ENCODE measurements at places on chromosomes 2 and 18.

- no peak overlapping the region for H3K27ac ChIP-seq
- no peak for DNase-seq
- no peaks in the 10 kb centered on the region for H3K4me1 ChIP-seq
- no peaks in the 10 kb centered on the region for H3K36me3 ChIP-seq
- H3K4me3 ChIP-seq = no peak overlapping the region
Measured at GRCh38 chr2:194223218-194223617, 1433.8 kb upstream of the SLC39A10 start.

GRCh38 chr18:72823345-72823744 lies 44.4 kb downstream of the NETO1 start:
- no peaks in the 10 kb centered on the region for H3K4me1 ChIP-seq
- H3K27me3 ChIP-seq = no peaks in the 10 kb centered on the region
- H3K27ac ChIP-seq = no peak overlapping the region
- H3K4me3 ChIP-seq = no peak overlapping the region
- no peak for DNase-seq

DNA sequence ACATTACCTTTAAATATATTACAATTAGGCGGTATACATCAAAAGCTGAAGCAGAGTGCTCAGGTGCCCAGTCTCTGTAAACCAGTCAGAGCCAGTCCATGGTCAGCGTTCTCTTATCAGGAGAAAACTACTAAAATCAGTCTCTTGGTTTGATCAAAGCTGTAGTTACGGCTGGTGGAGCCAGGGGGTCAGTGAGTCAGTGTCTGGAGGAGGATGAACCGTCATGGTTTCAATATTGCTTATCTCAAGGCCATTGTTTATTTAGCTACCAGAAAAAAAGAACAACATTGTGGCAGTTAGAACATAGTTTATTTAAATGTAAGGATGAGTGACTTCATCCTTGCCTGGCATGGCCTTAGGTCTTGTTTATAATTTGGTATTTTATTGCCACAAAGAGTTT lies 71.3 kb upstream of the NYAP2 start:
- no peaks in the 10 kb centered on the region for H3K27me3 ChIP-seq
- H3K27ac ChIP-seq = no peak overlapping the region
- no peak for DNase-seq
- H3K36me3 ChIP-seq = no peaks in the 10 kb centered on the region

GRCh38 chr2:5826979-5827655 lies 134.9 kb downstream of the SOX11 start:
- H3K27ac ChIP-seq = no peak overlapping the region
- no peak for DNase-seq
- no peak overlapping the region for H3K4me3 ChIP-seq

- no peaks in the 10 kb centered on the region for H3K4me1 ChIP-seq
- no peak overlapping the region for H3K27ac ChIP-seq
- no peak overlapping the region for H3K4me3 ChIP-seq
Measured at GRCh38 chr18:5998907-5999306, 103.6 kb upstream of the TMEM200C start.

DNA sequence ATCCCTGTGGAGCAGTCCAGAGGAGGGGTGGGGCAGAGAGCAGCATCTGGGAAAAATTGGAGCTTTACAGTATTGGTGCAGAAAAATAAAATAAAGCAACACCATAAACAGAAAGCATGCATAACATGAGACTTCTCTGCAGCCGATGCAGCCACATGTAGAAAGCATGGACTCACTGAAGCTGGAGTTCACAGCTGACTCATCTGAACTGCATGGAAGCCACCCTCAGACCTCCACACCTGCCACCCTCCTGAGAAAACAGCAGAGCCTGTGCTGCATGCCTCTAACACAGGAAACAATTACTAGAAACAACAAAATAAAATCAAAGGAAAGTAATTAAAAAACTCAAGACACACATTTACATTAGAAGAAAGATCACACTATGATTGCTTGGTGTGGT lies 169.4 kb upstream of the ALKAL2 start:
- H3K4me1 ChIP-seq = peaks cover 64% of the 10 kb centered on the region
- H3K36me3 ChIP-seq = no peaks in the 10 kb centered on the region
- H3K27me3 ChIP-seq = no peaks in the 10 kb centered on the region
- peak overlapping the region; percentile 37 for H3K27ac ChIP-seq

DNA sequence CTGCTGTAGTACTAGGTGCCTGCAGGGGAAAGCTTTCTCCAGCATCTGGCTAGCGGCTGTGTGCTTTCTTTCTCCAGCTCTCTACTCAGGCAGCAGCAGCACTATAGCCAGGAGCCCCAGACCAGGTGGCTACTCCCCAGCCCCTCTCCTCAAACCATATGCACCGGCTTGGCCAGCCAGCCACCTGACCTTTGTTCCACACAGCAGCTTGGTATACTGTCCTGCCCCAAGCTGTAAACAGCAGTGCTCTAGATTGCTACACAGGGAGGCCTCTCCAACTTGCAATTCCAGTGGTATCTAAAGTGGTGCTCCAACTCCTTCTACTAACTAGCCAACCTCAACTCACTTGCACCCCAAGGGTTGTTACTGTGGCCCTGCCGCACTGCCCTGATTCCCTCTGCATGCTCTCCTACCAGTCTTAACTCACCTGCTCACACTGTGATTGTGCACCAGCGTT lies 19.6 kb downstream of the LDAH start:
- no peaks in the 10 kb centered on the region for H3K27me3 ChIP-seq
- peaks cover 8% of the 10 kb centered on the region for H3K36me3 ChIP-seq
- no peak for DNase-seq
- peaks cover 5% of the 10 kb centered on the region for H3K4me1 ChIP-seq
- H3K4me3 ChIP-seq = no peak overlapping the region

DNA sequence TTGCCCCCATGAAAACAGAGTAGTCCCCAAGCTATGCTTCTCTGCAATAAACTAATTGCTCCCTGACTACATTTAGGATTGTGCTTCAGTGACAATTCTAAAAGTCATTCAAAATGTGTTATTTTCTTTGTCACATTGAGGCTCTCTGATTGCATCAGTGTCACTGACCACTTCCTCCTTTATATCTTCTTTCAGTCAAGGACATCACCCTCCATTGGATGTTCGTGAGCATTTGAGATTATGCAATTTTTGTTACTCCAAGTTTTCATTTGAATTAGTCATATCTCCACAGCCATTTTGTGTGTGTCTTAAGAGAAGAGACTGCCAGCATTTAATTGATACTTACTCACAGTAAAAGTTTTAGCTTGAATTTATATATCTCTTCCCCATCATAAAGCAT lies 780.8 kb upstream of the GCFC2 start:
- DNase-seq = no peak
- H3K4me3 ChIP-seq = no peak overlapping the region
- no peaks in the 10 kb centered on the region for H3K27me3 ChIP-seq
- H3K27ac ChIP-seq = no peak overlapping the region
- H3K4me1 ChIP-seq = no peaks in the 10 kb centered on the region

DNA sequence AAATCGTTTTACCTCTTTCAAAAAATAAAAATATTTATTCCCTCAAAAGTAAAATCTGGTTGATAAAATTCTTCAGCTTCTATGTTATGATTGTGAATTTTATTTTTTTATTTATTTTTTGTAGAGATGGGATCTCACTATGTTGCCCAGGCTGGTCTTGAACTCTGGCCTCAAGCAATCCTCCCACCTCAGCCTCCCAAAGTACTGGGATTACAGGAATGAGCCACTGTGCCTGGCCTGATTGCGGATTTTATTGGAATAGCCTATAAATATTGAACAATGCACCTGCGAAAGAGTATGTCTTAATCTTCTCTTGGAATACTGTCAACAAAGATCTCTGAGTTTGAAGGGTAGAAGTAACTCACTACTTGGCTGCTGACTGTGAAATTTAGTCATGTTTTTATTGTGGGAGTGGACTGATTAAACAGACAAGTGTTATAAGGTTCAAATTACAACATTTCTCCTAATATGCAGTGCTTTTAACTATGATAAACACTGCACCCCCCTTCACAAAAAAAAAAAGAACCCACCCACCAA lies 138.0 kb downstream of the AFF3 start:
- no peak overlapping the region for H3K4me3 ChIP-seq
- H3K36me3 ChIP-seq = peaks cover 52% of the 10 kb centered on the region
- peaks cover 15% of the 10 kb centered on the region for H3K4me1 ChIP-seq

- H3K36me3 ChIP-seq = no peaks in the 10 kb centered on the region
- H3K4me3 ChIP-seq = no peak overlapping the region
- DNase-seq = no peak
- no peak overlapping the region for H3K27ac ChIP-seq
Measured at GRCh38 chr18:25066516-25066915, 285.4 kb downstream of the ZNF521 start.

- H3K4me3 ChIP-seq = no peak overlapping the region
- no peaks in the 10 kb centered on the region for H3K4me1 ChIP-seq
- DNase-seq = no peak
Measured at GRCh38 chr18:64936671-64937070, 787.8 kb upstream of the LINC00305 start.

DNA sequence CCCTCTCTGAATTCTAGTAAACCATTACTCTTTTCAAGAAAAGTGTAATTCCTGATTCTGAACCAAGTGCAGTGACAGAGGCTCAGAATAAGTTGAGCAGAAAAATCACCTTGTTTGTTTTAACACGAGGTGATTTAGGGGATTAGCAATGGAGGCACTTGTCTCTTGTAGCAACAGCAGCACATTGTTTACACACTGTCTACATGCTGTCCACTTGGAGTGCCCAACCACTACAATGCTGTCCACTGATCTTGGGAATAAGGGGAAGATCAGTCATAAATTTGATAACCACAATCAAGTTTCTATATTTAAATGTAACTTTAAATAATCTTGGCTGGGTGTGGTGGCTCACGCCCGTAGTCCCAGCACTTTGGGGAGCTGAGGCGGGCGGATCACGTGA lies 13.9 kb upstream of the RMND5A start:
- DNase-seq = no peak
- no peaks in the 10 kb centered on the region for H3K4me1 ChIP-seq
- H3K27ac ChIP-seq = no peak overlapping the region
- H3K27me3 ChIP-seq = no peaks in the 10 kb centered on the region
- H3K36me3 ChIP-seq = peaks cover 2% of the 10 kb centered on the region

DNA sequence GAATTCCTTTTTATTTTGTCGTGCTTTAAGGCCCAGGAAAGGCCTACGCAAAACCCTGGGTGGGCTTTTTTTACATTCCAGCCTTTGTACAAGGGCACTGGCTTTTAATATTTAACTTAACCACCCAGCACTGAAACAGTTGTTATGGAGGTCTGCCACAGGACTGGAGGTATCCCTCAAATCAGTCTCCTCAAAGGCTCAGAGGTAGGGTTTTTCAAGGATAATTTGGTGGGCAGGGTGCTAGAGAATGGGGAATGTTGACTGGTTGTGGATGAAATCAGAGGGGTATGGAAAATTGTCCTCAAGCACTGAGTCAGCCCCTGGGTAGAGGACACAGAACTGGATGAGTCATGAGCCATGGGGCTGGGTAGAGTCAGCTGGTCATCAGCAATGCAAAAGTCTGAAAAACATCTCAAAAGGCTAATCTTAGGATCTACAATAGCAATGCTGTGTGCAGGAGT lies 443.1 kb downstream of the THSD7B start:
- no peak overlapping the region for H3K4me3 ChIP-seq
- DNase-seq = no peak
- no peaks in the 10 kb centered on the region for H3K4me1 ChIP-seq
- no peak overlapping the region for H3K27ac ChIP-seq
- no peaks in the 10 kb centered on the region for H3K36me3 ChIP-seq

DNA sequence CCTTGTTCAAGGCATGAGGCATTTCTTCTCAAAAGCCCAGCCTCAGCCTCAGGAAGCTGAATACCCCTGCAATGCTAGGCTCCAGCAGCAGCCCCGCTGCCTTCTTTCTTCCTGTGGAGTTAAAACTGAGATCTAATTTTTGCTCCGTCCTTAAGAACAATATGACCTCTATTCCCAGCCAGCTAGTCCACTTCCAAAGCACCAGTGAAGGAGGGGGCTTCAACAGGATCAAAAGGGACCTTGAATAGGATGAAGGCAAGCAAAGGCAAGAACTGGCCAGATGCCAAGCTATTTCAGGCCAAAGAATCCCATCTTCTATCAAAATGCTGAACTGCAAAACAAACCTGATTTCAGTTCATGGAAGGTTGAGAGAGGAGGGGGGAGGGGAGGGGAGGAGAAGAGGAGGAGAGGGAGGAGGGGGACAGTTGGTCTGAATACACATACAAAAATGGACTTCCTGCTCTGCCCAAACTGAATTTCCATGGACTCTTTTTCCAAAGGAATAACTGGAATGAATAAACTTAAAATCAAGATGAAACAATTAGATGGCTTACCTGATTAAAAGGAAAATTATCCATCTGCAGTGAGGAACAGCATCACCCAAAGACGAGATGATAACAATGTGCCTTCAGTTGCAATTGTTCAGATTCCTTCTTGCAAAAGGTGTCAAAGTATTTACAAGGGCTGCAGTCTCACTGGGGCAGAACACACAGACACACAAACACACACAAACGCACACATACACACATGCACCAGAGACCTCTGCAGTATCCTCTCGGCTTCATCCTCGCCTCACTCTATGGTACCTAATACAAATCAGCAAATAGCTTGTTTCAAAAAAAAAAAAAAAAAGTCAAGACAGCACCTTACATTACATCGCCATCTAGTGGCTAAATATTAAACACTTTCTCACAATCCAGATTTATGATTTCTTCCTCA lies at the start of gene SCN1A:
TSS of gene SCN1A (minus strand) at position 804 of the 939 bp plus-strand sequence. CDS start 54,399 bp downstream, outside the sequence.
- peaks cover 6% of the 10 kb centered on the region for H3K4me1 ChIP-seq
- no peaks in the 10 kb centered on the region for H3K36me3 ChIP-seq
- H3K27me3 ChIP-seq = peaks cover 12% of the 10 kb centered on the region
- H3K27ac ChIP-seq = no peak within 1 kb of the TSS

DNA sequence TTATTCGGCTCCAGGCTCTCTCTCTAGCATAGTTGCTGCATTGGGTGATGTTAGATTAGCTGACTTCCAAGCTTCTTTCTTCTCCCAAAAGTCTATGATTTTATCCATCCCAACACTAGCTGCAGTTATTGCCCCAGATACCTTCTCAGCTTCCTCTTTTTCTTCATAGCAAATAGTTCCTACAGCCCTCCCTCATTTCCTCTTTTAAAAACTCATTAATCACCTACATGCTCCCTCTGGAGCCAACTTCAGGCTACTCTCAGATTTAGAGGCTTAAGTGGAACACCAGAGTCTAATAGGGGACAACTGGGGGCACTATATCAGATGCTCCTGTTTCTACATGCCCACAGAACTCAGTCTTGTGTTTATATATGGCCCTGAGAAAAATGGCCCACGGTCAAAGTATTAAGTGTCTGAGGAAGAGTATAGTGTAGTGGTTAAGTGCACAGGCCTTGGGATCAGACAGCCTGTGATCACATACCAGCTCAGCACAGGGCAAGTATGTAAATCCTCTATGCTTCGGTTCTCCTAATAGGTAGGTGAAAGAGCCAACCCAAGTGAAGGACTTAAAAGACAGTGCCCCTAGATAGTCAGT lies 241.9 kb upstream of the SLC14A2 start:
- H3K4me3 ChIP-seq = no peak overlapping the region
- no peak overlapping the region for H3K27ac ChIP-seq
- peaks cover 24% of the 10 kb centered on the region for H3K27me3 ChIP-seq
- DNase-seq = no peak
- H3K36me3 ChIP-seq = no peaks in the 10 kb centered on the region
